ENCODE measurements at places on chromosomes 3 and 15.

DNA sequence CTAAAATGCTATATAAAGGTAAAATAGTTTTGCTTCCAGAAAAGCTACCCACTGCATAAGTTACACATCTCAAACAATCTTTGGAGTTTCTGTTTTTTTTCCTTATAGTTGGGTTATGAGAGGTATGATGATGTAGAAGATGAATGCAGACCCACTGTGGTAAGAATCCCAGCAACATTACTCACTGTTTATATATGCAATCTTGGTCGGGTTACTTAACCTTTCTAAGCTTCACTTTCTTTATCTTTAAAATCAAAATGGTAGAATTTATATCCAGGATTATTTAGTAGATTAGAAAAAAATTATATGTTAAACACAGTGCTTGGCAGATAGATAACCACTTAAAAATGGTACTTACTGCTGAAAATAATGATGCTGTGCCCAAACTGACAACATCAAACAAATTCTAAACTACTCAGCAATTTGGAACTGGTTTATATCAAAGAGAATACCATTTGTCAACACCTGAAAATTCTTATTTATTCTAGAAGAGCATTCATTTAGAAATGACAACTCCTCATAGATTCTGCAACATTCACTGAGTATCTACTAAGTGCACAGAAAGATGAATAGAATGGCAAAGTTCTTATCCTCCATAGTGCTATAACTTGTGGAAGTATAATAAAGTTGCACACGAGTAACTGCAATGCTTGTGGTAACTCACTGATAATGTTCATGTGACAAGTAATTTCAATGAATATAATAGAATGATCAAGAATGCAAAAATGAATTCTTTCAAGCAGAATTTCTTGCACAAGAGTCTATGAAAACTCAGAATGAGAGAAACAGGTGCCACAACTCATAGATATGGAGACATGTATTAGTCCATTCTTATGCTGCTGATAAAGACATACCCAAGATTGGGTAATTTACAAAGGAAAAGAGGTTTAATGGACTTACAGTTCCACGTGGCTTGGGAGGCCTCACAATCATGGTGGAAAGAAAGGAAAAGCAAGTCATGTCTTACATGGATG lies 129.0 kb upstream of the SLC7A14 start:
- DNase-seq = no peak

- no peak for DNase-seq
Observed at GRCh38 chr3:27289769-27290413, 79.3 kb downstream of the NEK10 start.

DNA sequence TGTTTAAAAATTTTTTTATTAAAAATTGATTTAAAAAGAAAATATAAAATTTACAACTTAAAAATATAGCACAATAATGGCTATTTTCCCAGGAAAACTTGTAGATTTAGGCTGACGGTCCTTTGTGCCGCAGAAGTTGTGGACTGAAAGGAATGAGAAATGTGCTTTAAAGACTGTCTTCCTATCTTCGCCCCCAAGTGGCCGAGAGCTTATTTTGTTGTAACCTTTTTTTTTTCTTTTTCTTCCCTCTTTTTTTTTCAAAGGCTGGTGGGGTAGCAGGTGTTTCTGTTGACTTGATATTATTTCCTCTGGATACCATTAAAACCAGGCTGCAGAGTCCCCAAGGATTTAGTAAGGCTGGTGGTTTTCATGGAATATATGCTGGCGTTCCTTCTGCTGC lies 15.5 kb downstream of the SLC25A26 start:
- DNase-seq = no peak

DNA sequence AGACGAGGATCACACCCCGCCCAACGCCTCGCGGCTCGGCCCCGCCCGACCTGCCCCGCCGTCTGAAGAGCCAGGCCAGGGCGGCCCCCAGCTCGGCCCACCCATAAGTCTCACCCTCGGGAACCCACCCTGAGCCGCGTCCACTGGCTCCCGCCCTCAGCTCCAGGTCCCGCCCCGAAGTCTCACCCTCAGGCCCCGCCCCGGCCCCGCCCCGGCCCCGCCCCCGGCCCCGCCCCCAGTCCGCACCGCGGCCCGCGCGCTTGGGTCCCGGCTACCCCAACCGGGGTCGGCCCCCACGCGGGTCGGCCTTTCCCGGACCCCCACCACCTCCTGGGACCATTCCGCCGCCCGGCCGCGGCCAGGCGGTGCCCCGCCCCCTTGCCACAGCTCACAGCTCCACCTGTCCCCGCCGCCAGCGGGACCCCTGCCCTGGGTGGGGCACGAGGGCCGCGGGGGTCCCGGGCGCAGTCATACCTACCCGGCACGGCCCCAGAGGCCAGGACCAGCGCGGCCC lies 489 bp downstream of the CSPG5 start:
- no peak for DNase-seq

DNA sequence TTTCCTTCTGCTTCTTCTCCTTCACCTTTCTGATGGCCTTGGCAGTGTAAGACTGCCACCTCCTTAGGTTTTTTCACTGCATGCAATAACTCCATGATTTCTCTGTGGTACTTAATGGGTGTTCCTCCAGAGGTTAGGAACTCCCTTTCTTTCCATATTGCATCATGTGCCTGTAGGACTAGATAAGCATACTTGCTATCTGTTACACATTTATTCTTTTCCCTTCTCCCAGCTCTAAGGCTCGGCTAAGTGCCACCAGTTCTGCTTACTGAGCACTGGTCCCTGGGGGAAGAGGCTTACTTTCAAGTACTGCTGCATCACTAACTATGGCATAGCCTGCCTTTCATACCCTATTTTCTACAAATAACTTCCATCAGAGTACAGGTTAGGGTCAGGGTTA lies 351.8 kb downstream of the OTOL1 start:
- no peak for DNase-seq

DNA sequence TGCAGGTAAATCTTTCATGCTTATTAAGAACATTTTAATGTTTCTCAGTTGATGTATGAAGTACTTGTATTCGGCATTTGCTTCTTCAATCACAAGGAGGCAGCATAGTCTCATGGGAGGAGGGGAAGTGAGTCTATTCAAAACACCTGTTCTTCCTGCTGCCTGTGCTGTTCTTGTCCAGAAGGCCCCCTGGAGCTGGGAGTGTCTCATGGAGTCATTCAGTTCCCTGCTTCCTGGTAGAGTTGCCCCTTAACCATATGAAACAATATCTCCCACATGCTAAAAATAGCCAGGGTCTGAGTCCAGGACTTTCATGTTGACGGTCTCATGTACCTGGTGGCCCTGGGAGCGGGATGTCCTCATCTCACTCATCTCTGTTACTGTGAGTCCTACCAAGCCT lies 15.5 kb upstream of the PPP1R2 start:
- DNase-seq = no peak

DNA sequence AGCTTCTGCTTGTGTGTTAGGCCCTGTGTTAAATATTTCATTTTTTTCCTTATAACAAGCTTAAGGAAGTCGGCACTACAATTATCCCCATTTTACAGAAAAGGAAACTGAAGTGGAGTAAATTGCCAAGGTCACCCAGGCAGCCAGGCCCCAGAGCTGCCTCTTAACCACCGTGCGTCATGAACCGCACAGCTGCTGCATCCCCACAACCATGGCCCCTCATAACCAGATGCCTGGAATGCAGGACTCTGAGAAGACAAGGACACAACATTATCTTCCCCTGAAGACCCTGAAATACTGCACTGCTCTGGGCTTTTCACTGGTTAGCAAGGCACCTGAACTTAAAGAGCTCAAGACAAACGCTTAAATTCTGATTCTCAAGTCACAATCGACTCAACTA lies 14.6 kb downstream of the LRIG1 start:
- DNase-seq = no peak

Measured in SIG-M5 (cell line).